ENCODE measurements at places on chromosomes 3 and 15.

DNA sequence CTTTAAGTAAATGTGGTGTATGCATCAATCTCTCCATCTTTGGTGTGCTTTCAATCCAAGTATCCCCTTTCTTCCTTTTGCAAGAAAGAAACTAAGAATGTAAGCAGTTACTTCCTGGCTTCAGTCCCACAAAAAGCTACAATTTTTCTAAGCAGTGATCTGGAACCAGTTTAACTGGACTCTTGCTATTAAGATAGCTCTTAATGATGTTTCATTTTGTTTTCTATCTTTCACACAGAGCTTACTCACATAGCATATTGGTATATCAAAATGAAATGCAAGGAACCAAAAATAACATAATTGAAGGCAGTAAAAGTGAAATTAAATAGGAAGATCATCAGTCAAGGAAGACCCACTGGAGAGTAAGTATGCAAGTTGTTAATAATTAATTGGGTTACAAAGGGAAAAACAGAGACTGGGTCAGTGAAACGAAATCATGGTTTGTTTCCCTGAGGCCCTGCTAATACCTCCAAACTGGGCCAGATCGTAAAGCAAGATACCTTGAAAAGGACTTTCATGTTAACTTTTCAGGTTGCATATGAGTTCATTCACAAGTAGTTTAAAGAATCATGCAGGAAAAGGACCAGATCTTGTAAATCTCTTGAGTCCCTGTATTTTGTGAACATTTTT lies 41.9 kb downstream of the GPR160 start:
- no peak for DNase-seq

DNA sequence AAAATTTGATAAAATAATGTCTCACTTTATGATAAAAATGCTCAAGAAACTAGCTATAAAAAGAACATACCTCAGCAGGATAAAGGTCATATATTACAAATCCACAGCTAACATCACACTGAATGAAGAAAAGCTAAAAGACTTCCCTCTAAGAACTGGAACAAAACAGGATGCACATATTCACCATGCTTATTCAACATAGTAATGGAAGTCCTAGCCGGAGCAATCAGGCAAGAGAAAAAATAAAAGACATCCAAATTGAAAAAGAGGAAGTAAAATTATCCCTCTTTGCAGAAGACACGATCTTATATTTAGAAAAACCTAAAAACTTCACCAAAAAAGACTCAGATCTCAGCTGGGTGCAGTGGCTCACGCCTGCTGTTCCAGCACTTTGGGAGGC lies 34.0 kb downstream of the SENP7 start:
- no peak for DNase-seq

DNA sequence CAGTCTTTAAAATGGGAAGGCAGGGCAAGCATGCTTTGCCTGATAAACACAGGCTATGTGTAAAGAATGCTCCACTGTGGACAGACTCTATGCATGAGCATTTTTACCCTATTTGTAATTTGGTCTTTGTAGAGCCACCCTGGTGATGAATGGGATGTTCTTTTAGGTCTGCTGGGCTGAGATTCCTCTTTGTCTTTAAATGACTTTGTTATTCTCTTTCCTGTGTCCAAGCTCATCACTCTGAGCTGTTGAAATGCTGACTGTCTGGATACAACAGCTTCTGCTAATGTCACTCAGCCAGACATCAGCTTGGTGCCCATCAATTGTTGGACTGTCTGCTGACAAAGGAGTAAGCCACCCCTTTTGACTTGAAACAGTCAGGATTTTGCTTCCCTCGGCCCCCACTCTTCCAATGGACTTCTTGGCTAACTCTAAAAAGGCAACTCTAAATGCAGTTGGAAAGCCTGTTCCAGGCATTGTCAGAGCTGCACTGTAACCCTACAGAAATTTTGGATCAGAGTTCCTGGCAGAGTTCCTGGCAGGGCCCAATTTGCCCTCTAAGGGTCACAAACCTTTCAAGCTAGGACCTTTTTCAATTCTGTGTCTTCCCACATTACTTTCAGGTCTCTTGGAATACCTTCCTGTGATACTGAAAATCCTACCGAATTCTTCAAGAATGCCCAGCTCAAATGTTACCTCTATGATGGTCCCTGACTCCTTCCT lies 40.5 kb upstream of the EIF1B start:
- no peak for DNase-seq

DNA sequence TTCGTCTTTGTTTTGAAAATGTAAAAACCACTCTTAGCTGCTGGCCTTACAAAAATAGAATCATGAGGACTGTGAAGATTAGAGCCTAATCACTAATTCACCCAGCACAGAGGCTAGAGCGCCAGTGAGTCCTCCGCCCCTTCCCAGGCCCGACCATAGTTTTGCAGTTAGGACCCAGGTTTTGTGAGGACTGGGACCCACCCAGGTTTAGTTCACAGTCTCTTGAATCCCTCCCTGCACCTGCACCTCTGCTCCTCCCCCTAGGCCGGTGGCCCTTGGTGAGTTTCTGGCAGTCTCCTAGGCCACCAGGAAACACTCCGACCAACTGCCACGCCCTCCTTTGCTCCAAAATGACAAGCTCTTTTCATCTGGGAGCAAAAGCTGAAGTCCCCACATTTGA lies 136.0 kb upstream of the CCDC54 start:
- no peak for DNase-seq

- no peak for DNase-seq
Observed at GRCh38 chr15:79156704-79157375, 66.3 kb upstream of the RASGRF1 start.

- no peak for DNase-seq
Observed at GRCh38 chr15:50055332-50055731, 63.7 kb downstream of the ATP8B4 start.

GRCh38 chr3:150348500-150348899 lies 59.6 kb upstream of the TSC22D2 start:
- DNase-seq: no peak

GRCh38 chr3:103271575-103271974 lies 836.8 kb downstream of the ZPLD1 start:
- no peak for DNase-seq

DNA sequence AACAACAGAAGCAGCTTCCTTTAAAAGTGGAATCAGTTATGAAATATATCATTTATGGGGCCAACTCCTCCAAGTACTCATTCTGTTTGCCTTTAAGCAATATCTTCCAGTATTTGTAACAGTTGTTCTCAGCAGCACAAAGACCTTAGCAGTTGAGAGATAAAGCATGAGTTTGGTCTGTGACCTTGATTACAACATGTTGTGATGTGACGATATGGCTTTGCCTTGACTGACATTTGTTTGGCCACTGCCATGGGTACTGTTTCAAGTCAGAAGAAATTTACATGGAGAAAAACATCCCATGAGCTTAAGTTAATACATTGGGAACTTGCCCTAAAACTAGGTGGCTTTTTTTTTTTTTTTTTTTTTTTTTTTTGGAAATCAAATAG lies 175.1 kb upstream of the KBTBD8 start:
- no peak for DNase-seq

DNA sequence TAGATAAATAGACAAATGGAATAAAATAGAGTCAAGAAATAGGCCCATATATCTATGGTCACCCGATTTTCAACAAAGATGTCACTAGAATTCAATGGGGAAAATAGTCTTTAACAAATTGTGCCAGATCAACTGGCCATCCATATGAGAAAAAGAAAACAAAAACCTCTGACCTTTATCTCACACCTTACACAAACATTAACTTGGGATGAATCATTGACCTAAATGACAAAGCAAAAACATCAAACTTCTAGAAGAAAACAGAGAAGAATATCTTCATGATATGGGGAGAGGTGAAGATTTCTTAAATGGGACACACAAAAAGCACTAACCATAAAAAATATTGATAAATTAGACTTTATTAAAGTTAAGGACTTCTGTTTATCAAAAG lies 31.9 kb downstream of the ITGA11 start:
- no peak for DNase-seq

DNA sequence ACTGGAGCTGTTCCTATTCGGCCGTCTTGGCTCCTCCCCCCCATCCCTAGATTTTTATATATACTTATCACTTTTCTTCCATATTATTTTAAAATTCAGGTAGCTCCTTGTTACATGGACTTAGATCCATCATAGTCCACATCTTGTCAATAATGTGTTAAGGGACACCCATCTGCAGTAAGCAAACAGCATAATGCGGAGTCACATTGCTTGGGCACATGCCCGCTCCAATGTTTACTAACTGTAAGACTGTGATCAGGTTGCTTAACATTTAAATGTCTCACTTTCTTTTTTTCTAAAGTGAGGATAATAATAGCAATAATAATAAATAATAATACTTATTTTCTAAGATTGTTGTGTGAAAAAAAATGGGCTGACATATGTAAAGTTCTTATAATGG lies 303.2 kb upstream of the SOX14 start:
- no peak for DNase-seq

DNA sequence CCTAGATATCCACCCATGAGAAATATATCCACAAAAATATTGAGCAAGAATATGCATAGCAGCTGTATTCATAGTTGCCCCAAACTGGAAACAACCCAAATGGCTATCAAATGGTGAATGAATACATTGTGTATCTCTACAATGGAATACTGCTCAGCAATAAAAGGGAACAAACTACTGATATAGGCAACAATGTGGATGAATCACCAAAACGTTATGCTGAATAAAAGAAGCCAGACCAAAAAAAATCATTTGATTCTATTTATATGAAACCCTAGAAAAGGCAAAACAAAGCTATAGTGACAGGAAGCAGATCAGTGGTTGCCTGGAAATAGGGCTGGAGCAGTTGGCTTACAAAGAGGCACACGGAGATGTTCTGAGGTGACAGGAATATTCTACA lies 15.5 kb upstream of the CMTM7 start:
- no peak for DNase-seq

- DNase-seq: no peak
Observed at GRCh38 chr3:141412936-141413354, 44.6 kb downstream of the ZBTB38 start.

DNA sequence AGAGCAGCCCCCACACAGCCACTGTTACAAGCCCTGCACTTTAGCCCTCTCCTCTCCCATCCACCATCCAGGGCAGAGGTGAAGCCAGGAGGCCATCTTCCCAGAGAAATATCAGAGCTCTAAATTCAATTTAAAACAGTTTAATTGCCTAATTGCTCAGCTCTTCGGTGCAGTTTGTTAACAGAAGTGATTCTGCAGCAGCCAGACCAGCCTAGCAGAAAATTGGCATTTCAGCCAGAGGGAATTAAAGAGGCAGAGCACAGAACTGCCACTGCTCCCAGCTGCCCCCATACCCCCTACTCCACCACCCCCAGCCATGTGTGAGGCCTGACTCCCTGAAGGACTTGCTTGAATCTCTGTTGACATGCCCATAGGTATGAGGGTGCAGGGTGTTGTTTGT lies 38.5 kb downstream of the TPRA1 start:
- DNase-seq: no peak

- peak; percentile 32 for DNase-seq
Observed at GRCh38 chr3:101827211-101828174, 21.8 kb upstream of the NFKBIZ start.

DNA sequence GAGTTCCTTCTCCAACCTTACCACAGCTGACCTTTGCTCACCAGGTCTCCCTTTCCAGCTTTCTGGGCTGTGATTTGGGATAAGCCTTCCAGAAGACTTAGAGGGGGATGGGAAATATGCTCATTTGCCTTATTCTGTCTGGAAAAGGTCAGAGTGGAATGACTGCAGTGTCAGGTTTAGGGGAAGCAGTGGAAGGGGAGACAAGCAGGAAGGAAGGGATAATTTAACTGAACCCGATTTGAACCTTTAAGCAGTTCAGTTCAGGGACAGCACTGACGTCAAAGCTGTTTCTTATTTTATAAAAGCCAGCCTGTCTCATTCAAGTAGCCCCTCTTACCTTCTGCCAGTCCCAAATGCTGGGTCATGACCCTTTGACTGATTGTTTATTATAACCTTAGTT lies 418.4 kb upstream of the RARB start:
- no peak for DNase-seq

- no peak for DNase-seq
Observed at GRCh38 chr3:19717736-19718135, 216.3 kb downstream of the EFHB start.

- peak; percentile 95 for DNase-seq
Observed at GRCh38 chr15:91116113-91117067, 16.3 kb downstream of the SV2B start.

GRCh38 chr15:88834211-88834812 lies 31.1 kb downstream of the ACAN start:
- DNase-seq: no peak

DNA sequence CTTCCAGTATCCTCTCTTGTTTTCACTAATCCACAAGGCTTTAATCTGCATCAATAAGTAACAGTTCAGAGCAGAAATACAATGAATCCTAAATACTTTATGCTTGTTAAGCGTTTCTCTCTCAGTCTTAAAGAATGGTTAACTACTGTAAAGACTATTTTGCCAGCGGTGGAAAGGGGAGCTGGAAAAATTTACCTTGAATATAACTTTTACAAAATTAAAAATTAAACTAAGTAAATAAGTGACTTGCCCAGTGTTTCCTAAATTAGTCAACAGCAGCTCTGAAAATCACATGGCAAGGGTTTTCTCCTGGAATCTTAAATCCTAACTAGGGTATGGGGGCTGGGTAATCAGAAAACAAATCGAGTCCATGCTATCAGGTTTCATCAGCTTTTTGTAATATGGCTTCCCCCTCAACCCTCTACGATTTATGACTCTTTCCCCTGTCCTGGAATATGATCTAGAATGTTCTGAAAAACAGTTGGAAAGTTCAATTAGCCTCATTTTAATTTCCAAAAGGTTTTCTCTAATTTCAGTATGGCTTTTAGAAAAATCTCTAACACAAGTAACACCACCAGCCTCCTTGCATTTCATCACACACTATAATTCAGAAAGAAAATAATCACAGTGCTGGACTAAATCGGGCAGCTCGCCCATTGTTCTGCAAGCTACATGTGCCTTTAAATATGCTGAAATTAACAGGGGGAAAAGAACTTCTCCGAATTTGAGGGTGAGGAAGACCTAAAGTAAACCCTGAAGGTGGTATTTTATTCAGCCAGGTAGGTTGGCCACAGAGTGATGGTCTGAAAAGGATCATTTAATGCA lies 133.5 kb downstream of the ADAMTS9 start:
- DNase-seq: no peak

DNA sequence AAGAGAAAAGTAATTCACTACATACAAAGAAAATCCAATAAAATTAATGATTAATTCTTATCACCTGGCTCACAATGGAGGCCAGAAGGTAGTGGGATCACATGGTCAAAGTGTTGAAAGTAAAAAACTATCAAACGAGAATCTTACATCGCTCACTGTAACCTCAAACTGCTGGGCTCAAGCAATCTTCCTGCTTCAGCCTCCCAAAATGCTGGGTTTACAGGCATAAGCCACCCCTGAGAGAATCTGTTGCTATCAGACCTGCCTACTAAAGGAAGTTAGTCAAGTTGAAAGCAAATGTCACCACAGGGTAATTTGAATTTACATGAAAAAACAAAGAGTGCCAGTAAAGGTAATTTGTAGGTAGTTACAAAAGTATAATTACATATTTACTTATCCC lies 103.3 kb downstream of the PCCB start:
- DNase-seq: peak; percentile 14
